AG09319 (cell line): ENCODE measurements at places on chromosomes 7 and 10.

GRCh38 chr10:77927402-77928246 lies 1.1 kb upstream of the DLG5 start:
- DNase-seq: no peak

DNA sequence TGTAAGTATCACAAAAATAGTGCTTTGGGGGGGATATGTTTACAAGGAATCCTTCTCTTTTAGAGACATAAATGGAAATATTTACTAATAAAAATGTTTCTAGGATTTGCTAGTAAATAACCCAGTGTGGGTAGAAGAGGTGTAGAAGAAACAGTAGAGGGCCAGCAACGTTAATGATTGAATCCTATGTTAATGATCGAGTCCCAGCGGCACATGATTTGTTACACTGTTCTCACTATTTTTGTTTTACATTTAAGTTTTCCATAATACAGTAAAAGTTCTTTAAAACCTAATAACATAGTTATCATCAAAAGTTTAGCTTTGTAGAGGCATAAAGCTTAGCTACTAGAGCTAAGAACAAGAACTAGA lies 66.0 kb downstream of the UBE2H start:
- no peak for DNase-seq

DNA sequence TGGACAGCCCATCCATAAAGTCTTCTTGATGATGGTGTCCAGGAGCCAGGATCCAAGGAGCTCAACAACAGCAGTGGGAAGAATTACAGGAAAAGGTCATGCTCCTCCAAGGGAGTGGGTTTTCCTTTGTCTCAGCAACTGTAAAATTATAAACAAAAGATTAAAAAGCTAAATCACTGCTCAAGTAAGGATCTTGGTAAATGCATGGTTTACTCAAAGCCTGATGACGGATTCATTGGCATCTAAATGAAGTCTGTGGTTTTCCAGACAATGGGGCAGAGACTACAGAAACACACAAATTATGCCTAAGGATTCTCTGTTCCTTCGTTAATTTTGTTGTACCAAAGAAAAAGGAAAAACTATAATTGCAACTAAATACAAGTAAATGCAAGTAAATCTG lies 36.4 kb upstream of the DLX6 start:
- DNase-seq: no peak

GRCh38 chr7:44882899-44883298 lies 2.4 kb downstream of the PURB start:
- DNase-seq: no peak

- no peak for DNase-seq
Observed at GRCh38 chr7:56083150-56083785, 9.5 kb downstream of the PHKG1 start.

DNA sequence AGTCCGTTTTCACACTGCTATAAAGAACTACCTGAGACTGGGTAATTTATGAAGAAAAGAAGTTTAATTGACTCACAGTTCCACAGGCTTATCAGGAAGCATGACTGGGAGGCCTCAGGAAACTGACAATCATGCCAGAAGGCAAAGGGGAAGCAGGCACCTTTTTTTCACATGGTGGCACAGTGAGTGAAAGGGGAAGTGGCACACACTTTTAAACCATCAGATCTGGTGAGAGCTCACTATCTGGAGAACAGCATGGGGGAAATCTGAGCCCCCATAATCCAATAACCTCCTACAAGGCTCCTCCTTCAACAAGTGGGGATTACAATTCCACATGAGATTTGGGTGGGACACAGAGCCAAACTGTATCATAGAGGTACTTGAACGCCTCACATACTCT lies 30.0 kb downstream of the AGR3 start:
- no peak for DNase-seq

DNA sequence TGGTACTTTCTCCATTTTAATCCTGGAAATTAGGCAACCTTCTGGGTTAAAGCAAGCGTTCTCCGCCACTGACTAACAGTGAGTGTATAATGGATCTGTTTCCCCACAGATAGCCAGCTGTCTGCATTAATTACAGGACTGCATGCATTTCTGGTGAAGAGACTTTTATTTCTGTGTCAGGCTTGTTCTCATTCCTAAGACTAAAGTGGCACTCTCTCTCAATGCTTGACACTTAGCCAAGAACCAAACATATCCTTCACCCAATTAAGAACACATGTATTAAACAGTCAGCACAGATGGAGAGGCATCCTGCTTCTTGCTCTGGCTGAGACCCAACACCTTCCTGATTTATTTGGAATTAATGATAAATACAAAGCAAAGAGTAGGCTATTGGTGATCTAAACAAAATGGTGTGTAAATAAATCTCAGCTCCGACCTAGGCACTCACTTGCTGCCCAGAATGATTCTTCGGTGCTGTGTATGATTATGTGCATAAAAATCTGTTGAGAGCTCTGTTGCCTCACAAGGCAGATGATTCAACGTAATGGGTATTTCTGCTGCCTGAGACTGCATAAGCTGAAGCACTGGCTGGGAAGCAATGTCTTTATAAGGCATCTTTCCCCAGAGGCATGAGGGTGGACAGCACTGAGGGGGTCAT lies 16.8 kb downstream of the CALU start:
- DNase-seq: peak; percentile 79

DNA sequence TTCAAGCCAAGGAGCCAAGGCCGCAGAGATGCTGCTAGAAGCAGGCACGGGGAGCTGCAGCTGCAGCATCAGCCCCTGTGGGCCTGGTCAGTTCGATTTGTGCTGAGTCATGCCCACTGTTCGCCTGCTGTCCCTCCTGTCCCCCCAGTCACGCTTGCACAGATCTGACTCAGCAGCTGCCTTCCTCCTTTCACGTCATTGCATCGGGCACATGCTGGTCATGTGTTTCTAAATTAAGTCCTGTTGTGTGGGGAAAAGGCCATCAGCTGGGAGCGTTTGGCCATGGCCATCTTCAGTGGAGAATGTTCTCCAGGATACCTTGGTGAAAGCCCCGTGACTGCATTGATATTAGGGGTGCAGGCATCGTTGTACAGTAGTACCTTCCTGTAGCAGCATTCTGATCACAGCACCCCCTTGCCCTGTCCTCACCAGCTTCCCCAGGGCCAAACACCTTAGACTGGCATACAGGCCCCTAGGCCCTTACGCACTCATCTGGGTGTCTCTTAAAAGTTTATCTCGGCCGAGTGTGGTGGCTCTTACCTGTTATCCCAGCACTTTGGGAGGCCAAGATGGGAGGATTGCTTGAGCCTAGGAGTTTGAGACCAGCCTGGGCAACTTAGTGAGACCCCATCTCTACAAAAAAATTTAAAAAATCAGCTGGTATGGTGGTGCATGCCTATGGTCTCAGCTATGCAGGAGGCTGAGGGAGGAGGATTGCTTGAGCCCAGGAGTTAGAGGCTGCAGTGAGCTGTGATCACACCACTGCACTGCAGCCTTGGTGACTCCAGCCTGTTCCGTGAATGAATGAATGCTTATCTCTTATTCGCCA lies 23.2 kb downstream of the POR start:
- peak; percentile 95 for DNase-seq

- no peak for DNase-seq
Observed at GRCh38 chr7:28083164-28083997, 97.2 kb downstream of the JAZF1 start.

GRCh38 chr10:10985361-10985760 lies 32.3 kb upstream of the CELF2 start:
- DNase-seq: no peak

DNA sequence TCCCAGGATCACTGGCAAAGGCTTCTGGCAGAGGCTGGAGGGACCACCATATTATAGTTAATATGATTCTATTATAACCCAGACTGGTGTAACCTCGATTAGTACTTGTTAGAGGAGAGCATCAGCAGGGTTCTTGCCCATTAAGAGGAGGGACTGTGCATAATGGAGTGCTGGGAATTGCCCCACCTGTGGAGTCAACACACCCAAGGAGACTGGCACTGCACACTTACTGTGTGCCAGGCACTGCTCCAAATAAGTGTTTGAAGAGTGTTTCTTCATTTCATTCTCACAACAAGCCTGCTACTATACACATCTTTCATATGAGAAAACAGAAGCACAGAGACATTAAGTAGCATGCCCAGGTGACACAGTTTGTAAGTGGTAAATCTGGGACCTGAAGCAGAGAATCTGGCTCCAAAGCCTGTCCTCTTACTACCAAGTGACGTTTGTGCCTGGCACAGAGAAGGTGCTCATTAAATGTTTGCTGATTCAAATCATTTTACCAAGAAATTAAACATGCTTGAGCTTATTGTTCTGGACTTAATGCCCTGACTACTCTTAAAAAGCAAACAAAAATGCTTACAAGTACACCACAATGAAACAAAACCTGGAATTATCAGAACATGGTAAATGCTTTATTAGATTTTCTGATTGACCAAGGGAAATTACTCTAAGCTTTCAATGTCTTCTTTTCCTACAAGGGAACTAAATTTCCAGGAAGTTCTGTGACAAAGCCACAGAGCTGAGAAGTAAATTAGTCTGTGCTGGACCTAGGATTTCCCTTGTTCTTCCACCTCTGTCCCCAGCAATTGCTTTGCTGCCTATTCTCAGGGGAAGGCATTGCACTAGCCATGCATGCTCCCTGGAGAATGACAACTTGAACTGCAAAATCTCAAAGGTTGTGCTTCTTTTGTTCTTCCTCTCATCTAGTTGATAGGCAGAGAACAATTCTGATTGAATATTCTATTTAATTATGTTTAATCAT lies 809 bp downstream of the SLC13A1 start:
- no peak for DNase-seq

- DNase-seq: no peak
Observed at GRCh38 chr10:88661018-88661417, 3.2 kb upstream of the LIPF start.

DNA sequence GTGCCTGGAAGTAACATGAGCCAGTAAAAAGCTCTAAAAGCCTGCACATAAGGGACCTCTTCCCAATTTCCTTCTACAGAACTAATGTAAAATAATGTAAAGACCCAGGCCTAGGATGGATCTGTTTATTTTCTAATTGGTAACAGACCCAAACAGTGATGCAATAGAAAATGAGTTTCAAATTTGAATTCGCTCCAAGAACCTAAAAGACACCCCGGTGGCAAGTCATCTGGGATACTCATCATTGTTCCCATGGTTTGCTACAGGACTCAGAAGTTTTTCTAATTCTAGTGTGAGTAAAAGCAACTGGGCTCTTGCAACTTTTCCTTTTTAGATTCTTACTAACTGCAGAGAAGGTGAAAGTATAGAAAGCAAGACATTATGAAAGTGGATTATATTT lies 271.3 kb upstream of the CACNA2D1 start:
- DNase-seq: peak; percentile 22

DNA sequence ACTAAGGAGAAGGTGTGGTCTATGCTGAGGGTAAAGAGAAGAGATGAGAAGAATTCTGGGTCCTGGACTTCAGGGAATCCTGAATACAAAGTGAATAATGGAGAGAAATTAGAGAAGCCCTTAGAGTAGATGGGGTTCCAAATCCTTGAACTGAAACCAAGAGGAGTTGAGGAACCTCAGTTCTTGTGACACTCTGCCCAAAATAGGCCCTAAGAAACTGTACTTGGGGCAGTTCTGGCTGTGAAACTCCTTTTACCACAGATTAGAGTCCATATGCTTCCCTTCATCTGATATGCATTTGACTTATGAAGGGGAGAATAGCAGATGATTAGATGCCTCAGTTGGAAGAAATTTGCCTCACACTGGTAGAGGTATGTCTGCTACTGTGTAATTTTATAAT lies 19.0 kb downstream of the TES start:
- no peak for DNase-seq

GRCh38 chr10:6766131-6766801 lies 186.2 kb upstream of the PRKCQ start:
- peak; percentile 73 for DNase-seq

GRCh38 chr7:129951226-129952085 lies 1.3 kb downstream of the UBE2H start:
- no peak for DNase-seq

DNA sequence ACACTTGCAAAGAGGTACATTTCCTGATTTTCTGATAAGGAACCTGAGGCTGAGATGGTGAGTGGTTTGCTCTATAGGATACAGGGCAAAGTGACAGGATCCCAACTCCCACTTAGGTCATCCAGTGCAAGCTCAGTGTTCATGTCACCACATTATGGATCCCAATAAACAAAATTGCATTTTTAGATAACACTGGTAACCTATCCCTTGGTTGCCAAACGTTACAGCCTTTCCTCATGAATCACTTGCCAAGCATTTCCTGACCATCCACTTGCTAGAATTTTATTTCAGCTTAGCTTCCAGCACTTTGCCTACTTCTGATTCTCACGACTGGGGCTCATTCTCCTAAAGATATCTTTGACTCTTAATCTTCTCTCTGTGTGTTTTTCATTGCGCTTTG lies 131.4 kb upstream of the ODAD2 start:
- peak; percentile 27 for DNase-seq

DNA sequence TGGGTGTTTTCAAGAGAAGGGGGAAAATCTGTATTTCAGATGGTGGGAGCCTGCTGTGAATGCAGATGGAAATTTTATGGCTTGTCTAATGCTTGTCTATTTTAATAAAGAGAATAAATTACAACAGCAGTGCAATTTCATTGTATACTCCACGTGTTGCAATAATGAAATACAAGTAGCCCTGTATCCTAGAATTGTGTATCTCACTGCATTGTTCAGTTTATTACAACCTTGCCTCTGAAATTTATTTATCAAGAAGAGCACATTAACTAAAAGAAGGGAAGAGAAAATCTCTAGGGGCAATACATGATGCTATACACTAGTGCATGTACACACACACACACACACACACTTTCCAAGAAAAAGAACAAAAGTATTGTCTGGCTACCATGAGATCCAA lies 21.8 kb downstream of the ANK3 start:
- no peak for DNase-seq

GRCh38 chr10:75456122-75456521 lies 24.7 kb downstream of the LRMDA start:
- DNase-seq: no peak

DNA sequence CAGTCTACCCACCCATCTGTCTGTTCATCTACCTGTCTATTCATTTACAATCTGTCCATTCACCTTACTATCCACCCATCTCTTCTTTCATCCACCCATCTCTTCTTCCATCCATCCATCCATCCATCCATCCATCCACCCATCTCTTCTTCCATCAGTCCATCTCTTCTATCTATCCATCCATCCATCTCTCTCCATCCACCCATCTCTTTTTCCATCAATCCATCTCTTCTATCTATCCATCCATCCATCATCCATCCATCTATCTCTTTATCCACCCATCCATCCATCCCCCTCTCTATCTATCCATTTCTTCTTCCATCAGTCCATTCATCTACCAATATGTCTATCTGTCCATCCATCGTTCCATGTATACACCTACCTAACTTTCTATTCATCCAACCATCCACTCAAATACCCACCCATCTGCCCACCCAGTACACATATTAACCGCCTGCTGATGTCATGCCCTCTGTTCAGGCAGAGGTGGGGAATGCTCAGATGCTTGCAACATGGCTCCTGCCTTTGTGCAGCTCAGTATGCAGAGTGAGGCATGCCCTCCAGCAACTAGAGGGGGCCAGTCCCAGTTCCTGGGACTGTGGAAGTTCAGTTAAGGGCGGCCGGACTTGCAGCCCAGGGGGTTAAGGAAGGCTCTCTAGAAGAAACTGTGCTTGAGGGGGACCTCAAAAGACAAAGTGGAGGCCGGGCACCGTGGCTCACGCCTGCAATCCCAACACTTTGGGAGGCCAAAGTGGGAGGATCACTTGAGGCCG lies 11.3 kb upstream of the MLXIPL start:
- DNase-seq: no peak
